T1000 (cell line): ENCODE measurements at places on chromosomes 3 and 15.

GRCh38 chr3:89186456-89186855 is 79.0 kb downstream of the EPHA3 start:
- DNase-seq: no peak

DNA sequence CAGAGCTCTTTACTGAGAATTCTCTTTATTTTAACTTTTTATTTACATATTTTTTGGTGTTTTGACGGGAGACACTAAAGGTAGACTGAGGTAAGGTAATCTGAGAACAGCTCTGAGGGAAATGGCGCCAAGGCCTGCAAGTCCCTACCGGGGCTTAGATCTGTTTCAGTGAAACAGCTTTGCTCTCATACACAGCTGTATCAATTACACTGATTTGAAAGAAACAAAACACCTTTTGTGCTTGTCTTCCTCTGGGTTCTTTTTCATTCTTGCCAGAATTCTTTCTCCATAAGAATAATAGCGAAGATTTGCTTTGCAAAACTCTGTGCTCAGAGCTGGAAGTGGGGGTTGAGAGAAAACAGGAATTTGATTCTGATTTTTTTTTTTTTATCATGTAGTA is 79.5 kb upstream of the PEX5L start:
- DNase-seq: no peak

- DNase-seq: no peak
Measured at GRCh38 chr3:193190146-193190786, 50.8 kb upstream of the PLAAT1 start.

DNA sequence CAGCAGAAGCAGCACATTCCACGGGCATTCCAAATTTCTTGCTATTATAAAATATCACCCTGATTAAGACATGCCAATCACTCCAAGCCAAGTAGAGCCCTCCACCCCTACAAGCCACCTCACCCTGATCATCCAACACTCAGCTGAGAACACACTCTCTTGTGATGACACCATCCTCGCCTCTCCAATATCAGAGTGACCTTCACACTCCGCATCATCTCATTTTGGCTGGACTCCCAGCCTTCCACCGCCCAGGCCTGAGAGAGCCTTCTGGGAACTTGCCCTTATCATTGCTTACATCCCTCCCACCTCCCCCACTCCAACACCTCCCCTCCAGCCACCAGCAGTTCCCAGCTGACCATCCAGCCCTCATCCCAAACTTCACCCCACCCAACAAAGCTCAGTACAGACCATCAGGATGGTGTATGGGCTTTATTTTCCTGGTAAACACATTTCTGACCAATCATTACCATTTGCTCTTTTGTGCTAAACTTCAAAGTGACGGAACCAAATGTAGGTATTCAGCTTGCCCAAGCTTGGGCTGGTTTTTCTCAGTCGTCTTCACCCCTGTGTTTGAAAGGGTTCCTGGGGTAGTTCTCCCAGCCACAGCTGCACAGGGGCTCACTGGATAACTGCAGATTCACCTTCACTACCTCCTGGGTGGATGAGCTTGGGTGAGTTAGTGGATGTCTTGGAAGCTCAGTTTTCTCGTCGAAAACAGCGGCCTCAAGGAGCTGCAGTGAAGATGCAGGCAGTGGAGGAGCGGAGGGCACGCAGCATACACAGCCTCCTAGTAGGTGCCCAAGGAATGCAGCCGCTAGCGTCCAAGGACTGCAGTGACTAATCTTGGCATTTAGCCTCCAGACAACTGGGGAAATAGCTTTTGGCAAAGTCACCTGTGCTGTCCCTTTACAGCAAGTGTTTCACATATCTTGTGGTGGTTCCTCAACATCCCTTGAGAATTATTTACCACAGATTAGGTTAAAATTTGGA is 115.1 kb downstream of the LIPC start:
- DNase-seq: peak; percentile 74

GRCh38 chr3:16993227-16993626 is 108.5 kb downstream of the PLCL2 start:
- DNase-seq: no peak

- no peak for DNase-seq
Measured at GRCh38 chr15:88833731-88834100, 30.5 kb downstream of the ACAN start.

DNA sequence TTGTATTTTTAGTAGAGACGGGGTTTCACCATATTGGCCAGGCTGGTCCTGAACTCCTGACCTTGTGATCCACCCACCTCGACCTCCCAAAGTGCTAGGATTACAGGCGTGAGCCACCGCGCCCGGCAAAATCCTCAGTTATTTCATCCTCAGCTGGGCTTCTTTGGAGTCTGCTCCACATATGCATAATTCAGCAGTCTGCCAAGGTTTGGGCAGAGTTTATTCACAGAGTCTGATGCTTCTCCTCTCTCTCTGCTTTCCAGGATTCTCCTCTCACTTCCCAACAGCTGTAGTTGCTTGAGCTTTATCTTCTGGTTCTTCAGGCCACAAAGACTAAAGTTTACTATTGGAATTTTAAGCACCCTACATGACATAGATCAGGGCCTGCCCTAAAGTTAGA is 8.2 kb downstream of the ZNF106 start:
- no peak for DNase-seq

GRCh38 chr3:16504242-16504641 is 9.3 kb downstream of the RFTN1 start:
- no peak for DNase-seq

GRCh38 chr3:66162766-66163165 is 58.0 kb upstream of the SLC25A26 start:
- no peak for DNase-seq

- no peak for DNase-seq
Measured at GRCh38 chr3:111286746-111287145, 215.1 kb downstream of the NECTIN3 start.

GRCh38 chr15:75736256-75736655 is 23.6 kb upstream of the CSPG4 start:
- DNase-seq: no peak

- no peak for DNase-seq
Measured at GRCh38 chr3:100048248-100048647, 66.1 kb downstream of the FILIP1L start.

- DNase-seq: no peak
Measured at GRCh38 chr3:69772152-69772867, 33.0 kb downstream of the MITF start.

- DNase-seq: no peak
Measured at GRCh38 chr3:127792541-127793292, 29.6 kb downstream of the MGLL start.

DNA sequence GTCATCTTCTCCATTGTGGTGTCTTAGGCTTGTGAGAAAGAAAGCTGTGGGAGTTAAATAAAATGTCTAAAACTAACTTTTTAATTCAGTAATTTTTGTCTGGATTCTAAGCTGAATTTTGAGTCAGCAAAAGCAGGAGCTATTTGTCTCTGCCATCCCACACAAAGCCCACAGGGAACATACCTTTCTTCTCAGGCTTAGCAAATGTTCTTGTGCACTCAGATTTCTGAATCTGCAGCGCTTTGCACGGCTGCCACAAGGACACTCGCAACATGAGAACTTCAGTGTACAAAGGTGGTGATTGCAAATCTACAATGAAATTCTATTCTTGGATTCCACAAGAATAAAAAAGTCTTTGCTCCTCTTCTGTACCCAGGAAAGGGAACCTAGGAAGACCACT is 88.2 kb upstream of the RNF7 start:
- no peak for DNase-seq

- DNase-seq: no peak
Measured at GRCh38 chr3:108024146-108024850, 66.5 kb downstream of the CD47 start.

GRCh38 chr3:65858749-65859148 is 180.0 kb downstream of the MAGI1 start:
- no peak for DNase-seq

- DNase-seq: peak; percentile 72
Measured at GRCh38 chr3:31288641-31289100, 244.1 kb upstream of the STT3B start.

GRCh38 chr3:173725507-173725906 is 328.0 kb downstream of the NLGN1 start:
- DNase-seq: peak; percentile 8

GRCh38 chr3:114928989-114929640 is 218.0 kb downstream of the ZBTB20 start:
- no peak for DNase-seq

DNA sequence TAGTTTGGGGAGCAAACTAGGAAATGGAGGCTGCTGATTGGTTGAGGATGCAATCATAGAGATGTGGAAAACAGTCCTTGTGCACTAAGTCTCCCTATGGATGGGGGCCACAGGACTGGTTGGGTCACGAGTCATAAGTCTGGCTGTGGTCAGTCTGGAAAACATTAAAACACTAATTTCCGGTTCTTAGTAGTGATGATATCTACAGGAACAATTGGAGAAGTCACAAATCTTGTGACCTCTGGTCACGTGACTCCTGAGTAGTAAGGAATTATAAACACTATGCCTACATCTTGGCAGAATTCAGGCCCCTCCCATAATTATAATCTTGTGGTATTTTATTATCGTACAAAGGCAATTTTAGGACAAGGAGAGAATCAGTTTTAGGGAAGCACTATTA is 317.3 kb upstream of the ARPP21 start:
- DNase-seq: no peak

DNA sequence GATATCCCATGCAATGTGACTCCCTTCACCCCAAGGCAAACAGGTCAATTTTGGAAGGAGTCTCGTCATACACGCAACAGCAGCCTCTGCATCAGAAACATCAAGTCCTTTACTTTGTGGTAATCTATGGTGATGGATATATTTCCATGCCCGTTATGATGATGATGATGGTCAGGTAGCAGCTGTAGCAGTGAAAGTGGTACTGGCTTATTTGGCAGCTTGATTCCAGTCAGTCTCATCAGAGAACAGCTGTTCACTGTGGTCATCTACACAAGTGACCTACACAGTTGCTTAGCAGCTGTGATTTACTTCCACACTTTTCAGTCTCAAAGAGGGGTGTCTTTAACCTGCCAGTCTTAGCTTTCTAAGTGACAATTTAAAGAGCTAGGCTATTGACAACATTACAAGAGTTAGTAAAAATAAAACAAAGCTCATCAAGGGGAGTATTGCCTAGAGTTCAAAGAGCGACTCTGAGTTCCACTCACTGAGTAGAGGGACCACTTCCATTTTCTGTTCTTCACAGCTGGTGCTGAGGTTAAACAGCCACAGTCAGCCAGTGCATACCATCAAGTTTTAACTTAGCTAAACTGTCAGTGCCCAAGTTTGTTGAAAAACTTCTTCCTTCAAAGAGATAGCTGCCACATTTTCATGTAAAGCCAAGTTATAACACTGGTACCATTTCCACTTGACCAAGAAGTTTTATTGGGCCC is 587.4 kb upstream of the KCNMB2 start:
- no peak for DNase-seq

- peak; percentile 61 for DNase-seq
Measured at GRCh38 chr3:58059349-58060321, 51.4 kb downstream of the FLNB start.
